A549 treated with Mapracorat at 1 μM for 4 hours (cell line): ENCODE measurements at places on chromosomes 7 and 10. TPM values are rescaled to one million over a fixed set of nuclear protein-coding genes. Genes with fewer than 3 reads are reported as not detected.

The SNX10 gene
- 3.8 to 5.4 TPM (median 4.8 TPM) in 5 replicates for total RNA-seq

The GATA3 gene
- total RNA-seq = 4.1 to 6.4 TPM (median 4.2 TPM) in 5 replicates

The KMT2C gene
- 6.1 to 8.1 TPM (median 7.2 TPM) in 5 replicates for total RNA-seq

The ARHGAP21 gene
- 38.9 to 45.7 TPM (median 44.9 TPM) in 5 replicates for total RNA-seq

The DGKB gene
- total RNA-seq = not detected in 5 replicates

The MARVELD1 gene
- total RNA-seq = 43.9 to 51.9 TPM (median 51.6 TPM) in 5 replicates

The FBXO24 gene
- 0.12 to 0.56 TPM (median 0.28 TPM) in 4 of 5 replicates, not detected in the other for total RNA-seq

The LIPN gene
- total RNA-seq = not detected in 5 replicates

The WNT2 gene
- total RNA-seq = not detected in 5 replicates

The IGFBP3 gene
- total RNA-seq = 123 to 199 TPM (median 170 TPM) in 5 replicates

The FAM180A gene
- total RNA-seq = 0.09 to 0.14 TPM (median 0.11 TPM) in 3 of 5 replicates, not detected in the others

The ARL3 gene
- total RNA-seq = 13.6 to 15.3 TPM (median 15.1 TPM) in 5 replicates

The GPC2 gene
- 0.62 to 1.5 TPM (median 1.0 TPM) in 5 replicates for total RNA-seq

The C7orf57 gene
- total RNA-seq = 0.24 to 0.45 TPM (median 0.31 TPM) in 5 replicates

The COBL gene
- 3.8 to 5.2 TPM (median 4.2 TPM) in 5 replicates for total RNA-seq

The CXCL12 gene
- 0.07 to 0.66 TPM (median 0.23 TPM) in 5 replicates for total RNA-seq

The UCN3 gene
- total RNA-seq = not detected in 5 replicates

The GRID2IP gene
- 0.08 TPM in 1 of 5 replicates, not detected in the others for total RNA-seq

The MYO3A gene
- total RNA-seq = not detected in 5 replicates

The CCL24 gene
- not detected in 5 replicates for total RNA-seq

The PKD2L1 gene
- 0.06 to 0.21 TPM (median 0.09 TPM) in 5 replicates for total RNA-seq

The WDR86 gene
- total RNA-seq = 0.11 to 0.39 TPM (median 0.22 TPM) in 5 replicates

The AKR1C4 gene
- total RNA-seq = 0.15 to 0.25 TPM (median 0.21 TPM) in 4 of 5 replicates, not detected in the other

The IKZF1 gene
- not detected in 5 replicates for total RNA-seq

The ZPBP gene
- total RNA-seq = not detected in 5 replicates

The HECW1 gene
- total RNA-seq = 11.6 to 17.2 TPM (median 15.1 TPM) in 5 replicates

The SLC16A9 gene
- 0.12 to 0.17 TPM (median 0.13 TPM) in 5 replicates for total RNA-seq

The NKX1-2 gene
- total RNA-seq = 0.04 to 0.06 TPM in 2 of 5 replicates, not detected in the others

The ANLN gene
- total RNA-seq = 57.6 to 75.7 TPM (median 70.8 TPM) in 5 replicates

The TMEM273 gene
- not detected in 5 replicates for total RNA-seq

The MSS51 gene
- 0.36 to 0.80 TPM (median 0.38 TPM) in 5 replicates for total RNA-seq

The CTNNA3 gene
- total RNA-seq = not detected in 5 replicates

The CAMK1D gene
- total RNA-seq = 6.7 to 9.4 TPM (median 8.8 TPM) in 5 replicates

The CARD11 gene
- 1.5 to 2.4 TPM (median 1.6 TPM) in 5 replicates for total RNA-seq

The BICC1 gene
- total RNA-seq = 16.5 to 19.6 TPM (median 18.9 TPM) in 5 replicates

The PTF1A gene
- not detected in 5 replicates for total RNA-seq

The C10orf62 gene
- total RNA-seq = not detected in 5 replicates

The SLC18A3 gene
- not detected in 5 replicates for total RNA-seq

The ANXA8 gene
- 29.1 to 41.8 TPM (median 35.9 TPM) in 5 replicates for total RNA-seq

The SPDYE1 gene
- total RNA-seq = not detected in 5 replicates
